ENCODE measurements at places on chromosomes 5 and 9.

- no peak for DNase-seq
Measured at GRCh38 chr9:104779946-104780535, 16.1 kb downstream of the NIPSNAP3B start.

DNA sequence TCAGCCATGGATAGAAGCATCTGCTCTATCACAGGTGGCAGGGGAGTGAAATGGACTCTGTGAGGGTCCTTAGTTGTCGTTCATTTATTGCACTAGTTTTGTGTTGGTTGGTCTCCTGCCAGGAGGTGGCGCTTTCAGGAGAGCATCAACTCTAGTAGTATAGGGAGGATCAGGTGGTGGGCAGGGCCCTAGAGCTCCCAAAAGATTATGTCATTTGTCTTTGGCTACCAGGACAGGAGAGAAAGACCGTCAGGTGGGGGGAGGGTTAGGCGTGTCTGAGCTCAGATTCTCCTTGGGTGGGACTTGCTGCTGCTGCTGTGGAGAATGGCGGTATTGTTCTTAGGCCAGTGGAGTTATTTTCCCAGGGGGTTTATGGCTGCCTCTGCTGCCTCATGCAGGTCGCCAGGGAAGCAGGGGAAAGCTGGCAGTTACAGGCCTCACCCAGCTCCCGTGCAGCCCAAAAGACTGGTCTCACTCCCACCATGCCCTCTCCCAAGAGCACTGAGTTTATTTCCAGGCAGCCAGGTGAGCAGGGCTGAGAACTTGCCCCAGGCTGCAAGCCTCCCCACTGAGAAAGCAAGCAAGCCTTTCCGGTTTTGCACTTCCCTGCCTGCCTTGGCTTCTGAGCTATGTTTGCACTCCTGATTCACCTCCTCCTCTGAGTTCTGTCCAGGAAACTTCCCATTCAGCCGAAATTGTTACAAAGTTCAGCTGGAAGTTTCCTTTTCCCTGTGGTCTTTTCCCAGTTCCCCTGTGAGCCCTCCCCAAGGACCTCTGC is 317.3 kb downstream of the TAF11L14 start:
- peak; percentile 71 for DNase-seq

- DNase-seq, result no peak
Measured at GRCh38 chr5:143016777-143017516, 246.8 kb downstream of the ARHGAP26 start.

GRCh38 chr9:115786321-115786720 is 367.3 kb upstream of the PAPPA start:
- no peak for DNase-seq

DNA sequence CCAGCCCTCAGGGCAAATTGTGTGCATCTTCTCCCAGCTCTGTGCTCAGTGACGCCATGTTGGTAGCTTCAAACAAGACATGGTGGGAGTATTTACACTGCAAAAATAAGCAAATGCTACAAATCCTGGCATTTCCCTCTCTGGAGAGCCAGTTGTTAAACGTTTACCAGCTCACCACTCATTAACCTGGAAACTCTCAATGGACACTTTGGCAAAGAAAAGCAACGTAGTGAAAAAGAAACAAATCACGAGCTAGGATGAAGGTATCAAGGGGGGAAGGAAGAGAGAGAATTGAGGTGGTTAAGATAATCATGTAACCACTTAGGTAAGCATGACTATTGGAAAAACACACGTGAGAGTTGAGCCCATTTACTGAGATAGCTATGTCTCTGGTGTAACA is 72.5 kb downstream of the MRPS30 start:
- no peak for DNase-seq

DNA sequence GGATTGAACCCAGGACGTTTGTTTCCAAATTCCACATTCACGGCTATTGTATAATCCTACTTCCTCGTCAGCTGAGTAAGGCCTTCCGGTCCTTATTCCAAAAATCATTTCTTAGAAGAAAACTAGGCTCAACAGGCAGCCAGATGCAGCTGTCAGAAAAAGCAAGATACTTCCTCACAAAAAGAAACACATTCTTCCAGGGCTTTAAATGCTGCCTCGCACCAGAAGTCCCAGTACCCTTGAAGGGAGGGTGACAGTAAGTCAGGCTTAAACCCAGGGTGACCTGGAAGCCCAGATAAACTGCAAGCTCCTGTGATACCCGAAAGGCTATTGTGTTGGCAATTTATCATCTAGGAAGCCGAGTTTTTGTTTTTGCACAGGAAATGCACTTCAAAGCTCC is 414.0 kb downstream of the NFIB start:
- no peak for DNase-seq

GRCh38 chr5:139378941-139379361 is 4.1 kb downstream of the SLC23A1 start:
- DNase-seq, result peak; percentile 51

GRCh38 chr9:95336281-95336680 is 18.8 kb upstream of the FANCC start:
- DNase-seq, result no peak

DNA sequence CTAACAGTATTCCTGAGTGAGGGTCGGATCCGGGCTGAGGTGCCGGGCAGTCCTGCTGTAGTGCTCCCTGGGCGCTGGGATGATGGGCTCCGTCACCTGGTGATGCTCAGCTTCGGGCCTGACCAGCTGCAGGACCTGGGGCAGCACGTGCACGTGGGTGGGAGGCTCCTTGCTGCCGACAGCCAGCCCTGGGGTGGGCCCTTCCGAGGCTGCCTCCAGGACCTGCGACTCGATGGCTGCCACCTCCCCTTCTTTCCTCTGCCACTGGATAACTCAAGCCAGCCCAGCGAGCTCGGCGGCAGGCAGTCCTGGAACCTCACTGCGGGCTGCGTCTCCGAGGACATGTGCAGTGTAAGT is 15.2 kb downstream of the CRB2 start:
- DNase-seq, result no peak

DNA sequence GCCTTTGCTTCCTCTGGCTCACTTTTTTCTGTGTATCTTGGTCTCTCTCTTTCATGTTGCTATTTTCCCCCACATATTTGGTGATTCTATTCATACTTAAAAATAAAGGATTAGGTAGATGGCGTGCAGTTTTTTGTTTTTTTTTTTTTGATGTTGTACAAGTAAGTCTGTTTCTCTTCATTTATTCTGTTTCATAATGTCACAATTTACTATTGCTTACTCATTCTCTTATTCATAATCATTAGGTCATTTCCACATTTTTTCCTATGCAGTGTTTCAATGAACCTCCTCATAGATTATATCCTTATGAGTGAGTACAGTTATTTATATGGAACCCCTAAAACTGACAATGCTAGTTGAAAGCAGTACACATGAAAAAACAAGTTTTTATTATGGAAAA is 136.3 kb downstream of the APBA1 start:
- no peak for DNase-seq

DNA sequence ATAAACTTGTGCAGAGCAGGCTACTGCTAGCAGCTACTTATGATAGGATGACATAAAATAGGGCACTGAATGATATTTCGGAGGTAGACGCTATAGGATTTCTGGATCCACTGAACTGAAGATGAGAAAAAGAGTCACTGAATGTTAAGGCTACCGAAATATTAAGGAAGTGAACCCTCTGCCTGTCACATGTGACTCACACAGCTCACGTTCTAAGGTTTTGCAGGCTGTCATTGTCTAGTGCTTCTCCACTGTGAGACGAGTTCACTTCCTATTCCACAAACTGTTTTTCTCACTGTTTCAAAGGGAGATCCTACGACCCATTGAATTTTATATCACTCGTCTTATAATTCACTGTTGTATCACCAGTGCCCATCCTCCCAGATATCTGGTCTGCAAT is 100.8 kb downstream of the CTNND2 start:
- DNase-seq, result no peak

- DNase-seq, result no peak
Measured at GRCh38 chr5:11082404-11082945, 321.4 kb upstream of the DAP start.

GRCh38 chr5:59917121-59917520 is 23.6 kb upstream of the PDE4D start:
- no peak for DNase-seq

DNA sequence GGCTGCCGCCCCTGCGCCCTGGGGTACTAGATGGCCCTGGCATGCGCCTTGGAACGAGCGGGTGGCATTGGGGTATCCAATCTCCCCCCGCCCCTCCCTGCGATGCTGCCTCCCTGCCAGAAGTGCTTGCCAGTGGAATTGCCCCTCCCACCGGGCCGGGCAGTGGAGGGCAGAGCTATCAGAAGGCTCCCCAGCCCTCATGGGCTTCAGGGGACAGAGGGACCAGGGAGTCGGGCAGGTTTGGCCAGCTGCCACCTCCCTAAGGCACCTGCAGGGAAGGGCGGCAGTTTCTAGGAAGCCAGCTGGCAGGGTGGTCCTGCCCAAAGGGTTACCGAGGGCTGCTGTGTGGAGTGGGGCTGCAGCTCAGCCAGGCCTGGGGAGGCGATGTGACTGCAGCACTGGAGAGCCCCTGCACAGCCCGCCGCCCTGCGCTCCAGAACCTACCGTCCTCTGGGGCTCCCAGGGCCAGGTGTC is 52.8 kb upstream of the EGFL7 start:
- no peak for DNase-seq

DNA sequence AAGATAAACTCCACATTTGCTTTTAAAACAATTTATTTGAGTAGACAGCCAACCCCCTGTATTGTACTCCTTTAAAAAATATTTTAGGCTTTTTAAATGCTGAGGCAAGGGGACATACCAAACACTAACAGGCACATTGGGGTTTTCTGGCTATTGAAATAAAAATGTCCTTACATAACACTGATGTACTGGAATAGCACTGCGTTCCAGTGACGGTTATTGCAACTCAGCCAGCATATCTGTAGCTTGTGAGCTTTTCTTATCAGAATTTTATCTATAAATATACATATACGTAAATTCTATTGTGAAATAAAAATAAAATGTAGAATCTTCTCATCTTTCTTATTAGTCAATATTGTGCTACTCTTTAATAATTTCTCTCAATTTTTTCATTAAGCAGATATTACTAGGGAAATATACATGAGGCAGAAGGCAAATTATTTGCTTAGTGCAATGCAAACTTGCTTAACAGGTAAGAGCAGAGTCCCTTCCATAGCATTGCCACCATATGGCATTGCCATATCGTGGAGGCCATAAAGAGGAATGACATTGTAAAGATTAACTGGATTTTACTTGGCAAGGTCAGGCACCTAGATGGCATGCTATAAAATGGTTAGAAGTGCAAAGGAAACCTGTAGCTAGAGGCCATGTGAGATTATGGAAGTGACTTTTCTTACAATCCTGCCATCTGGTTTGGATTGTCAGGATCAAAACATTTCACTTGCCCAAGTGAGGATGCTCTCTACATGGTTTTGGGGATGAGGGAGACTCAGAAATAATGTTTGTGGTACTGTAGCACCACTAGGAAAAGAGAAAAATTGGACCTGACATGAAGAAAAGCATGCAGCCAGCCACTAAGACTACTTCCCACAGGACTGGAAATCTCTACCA is 94.8 kb upstream of the CDKN2B start:
- DNase-seq, result no peak

DNA sequence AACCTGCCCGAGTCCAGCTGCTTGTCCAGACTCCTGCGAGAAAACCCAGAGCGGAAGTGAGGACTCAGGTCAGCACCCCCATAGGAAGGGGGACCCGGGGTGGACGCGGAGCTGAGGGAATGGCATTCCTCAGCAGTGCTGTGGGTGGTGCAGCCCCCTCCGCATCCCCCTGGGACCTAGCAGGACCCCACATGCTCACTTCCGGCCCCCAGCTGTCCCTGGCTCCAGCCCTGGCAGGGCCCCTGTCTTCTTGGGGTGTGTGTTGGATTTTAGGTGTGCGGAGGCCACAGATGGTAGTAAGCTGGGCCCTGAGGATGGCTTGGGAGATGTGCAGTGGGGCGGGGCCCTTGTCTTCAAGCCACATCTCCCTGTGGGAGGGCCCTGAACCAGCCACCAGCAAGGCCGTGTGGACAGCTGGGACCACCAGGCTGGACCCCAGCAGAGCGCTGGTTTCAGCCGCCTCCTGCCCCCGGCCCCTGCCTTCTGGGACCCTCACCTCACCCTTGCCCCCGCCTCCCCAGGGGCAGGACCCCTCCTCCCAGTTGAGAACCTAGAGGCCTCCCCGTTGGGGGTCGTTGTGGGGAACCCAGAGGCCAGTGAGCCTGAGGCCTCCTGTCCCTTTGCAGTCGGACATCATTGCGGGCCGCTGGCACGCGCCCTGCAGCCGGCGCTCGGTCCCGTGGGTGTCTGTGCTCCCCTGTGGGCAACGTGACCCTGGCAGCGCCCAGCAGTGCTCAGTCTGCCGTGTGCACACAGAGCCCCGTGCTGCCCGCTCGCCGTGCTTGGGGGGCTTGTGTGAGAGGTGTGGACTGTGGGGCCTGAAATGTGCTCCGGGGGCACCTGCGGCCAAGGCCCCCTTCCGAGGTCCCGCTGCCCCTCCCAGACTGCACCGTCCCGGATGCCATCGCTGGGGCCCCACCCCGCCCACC is 10.8 kb upstream of the SLC9A3 start:
- DNase-seq, result peak; percentile 60

DNA sequence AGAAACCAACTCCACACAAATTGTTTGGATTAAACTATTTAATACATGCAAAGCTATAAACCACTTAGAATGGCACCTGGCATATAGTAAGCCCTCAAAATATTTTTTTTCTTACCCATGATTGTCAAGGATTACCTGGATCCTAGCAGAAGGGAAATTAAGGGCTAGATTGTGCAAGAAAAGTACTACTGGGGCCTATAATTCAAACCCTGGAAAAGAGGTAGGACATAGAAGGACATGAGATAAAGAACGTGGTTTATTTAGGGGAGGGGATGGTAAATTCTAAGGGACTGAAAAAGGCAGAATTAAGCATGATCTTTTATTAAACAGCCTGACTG is 14.9 kb upstream of the ARL15 start:
- no peak for DNase-seq

DNA sequence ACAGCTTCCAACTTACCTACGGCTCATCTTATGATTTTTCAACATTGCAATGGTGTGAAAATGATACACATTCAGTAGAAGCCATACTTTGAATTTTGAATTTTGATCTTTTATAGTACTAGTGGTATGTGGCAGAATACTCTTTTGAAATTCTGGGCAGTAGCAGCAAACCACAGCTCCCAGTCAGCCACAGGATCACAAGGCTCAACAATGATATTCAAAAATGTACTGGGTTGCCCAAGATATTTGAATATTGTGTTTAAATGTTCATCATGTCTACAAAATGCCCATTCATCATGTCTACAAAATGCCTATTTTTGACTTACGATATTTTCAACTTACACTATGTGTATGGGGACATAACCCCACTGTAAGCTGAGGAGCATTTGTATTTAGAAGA is 81.3 kb upstream of the PRR16 start:
- DNase-seq, result no peak
